Fibroblast of villous mesenchyme (primary cell): ENCODE measurements at places on chromosomes 12 and 14. TPM values are rescaled to one million over a fixed set of nuclear protein-coding genes. Genes with fewer than 3 reads are reported as not detected.
A peak's percentile ranks its signal among the peaks of the same experiment; 100 is the strongest.

DNA sequence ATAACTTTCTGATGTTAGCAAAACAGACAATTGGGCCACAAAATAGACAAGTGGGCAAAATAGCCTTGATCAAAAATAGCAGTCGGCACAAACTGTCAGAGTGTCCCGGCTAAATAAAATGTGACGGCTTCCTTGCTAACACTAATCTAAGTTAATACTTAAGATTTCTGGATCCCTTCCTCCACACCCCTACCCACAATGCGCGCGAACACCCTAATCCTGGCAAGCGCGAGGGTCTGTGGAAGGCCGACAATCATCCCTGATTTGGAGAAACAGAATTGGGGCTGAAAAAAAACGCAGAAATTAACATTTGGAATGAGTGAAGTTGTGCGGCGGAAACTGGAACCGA lies 489 bp downstream of the CEP290 start:
- DNase-seq: no peak

GRCh38 chr12:66188584-66189485 lies at the start of gene IRAK3:
Gene IRAK3 (plus strand): TSS chr12:66189214. CDS start chr12:66189300, 86 bp downstream.
- DNase-seq: peak; percentile 66

- DNase-seq: peak; percentile 81
Measured at GRCh38 chr12:47085815-47086252, 6.1 kb upstream of the AMIGO2 start.

GRCh38 chr14:32259368-32260013 lies 56.4 kb upstream of the RNU6-8 start:
- DNase-seq: peak; percentile 74

- no peak for DNase-seq
Measured at GRCh38 chr12:43858096-43858495, 22.2 kb downstream of the TMEM117 start.

- no peak for DNase-seq
Measured at GRCh38 chr14:51139121-51139681, 44.3 kb upstream of the TRIM9 start.

LBHD2 gene
- total RNA-seq: not detected in 2 replicates

PIWIL1 gene
- total RNA-seq: not detected in 2 replicates

RPL10L gene
- 0.43 TPM in 1 of 2 replicates, not detected in the other for total RNA-seq

DNA sequence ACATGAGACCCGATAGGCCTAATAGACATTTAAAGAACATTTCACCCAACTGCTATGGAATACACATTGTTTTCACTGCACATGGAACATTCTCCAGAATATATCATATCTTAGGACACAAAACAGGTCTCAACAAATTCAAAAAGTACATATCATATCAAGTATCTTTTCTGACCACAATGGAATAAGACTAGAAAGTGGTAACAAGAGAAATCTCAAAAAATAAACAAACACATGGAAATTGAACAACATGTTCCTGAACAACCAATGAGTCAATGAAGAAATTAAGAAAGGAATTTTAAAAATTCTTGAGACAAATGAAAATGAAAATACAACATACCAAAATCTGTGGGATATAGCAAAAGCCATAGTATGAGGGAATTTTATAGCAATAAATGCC lies 208.1 kb downstream of the PTPRO start:
- no peak for DNase-seq

ANO2 gene
- total RNA-seq: 0.43 TPM in 1 of 2 replicates, not detected in the other

DNA sequence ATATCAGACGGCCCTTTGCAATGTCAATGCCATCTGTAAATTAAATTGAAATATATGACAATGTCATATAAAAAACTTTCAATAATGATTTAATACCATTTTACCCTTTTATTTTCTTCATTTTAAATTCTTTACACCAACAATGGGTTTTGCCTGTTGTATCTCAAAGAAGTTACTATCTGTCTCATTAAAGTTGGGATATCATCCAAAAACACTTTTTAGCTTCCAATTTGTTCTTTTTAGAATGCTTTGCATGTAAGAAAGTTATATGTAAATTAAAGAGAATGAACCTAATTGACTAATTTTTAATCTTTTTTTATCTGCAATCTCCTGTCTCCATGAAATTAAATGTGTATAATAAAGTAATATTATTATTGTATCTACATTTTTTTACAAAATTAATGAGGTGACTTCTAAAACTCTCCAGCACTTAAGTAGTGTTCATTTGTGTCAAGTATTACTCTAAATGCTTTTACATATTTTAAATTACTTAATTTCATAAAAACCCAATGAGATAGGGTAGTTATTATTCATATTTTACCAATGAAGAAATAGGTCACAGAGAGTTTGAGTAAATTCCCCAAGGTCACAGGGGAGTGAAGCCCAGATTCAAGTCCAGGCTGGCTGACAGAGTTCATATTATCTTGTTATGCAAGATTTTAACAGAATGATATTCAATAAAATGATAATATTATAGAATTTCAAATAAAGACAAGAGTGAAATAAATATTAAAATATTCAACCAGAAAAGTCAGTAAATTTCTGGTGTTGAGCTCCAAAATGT lies 673.0 kb upstream of the FLRT2 start:
- DNase-seq: no peak

ARMH4 gene
- total RNA-seq: 1.6 and 3.0 TPM in 2 replicates

LMO3 gene
- under 0.01 and 0.43 TPM in 2 replicates for total RNA-seq

KLRG1 gene
- 0.32 and 0.43 TPM in 2 replicates for total RNA-seq

DNA sequence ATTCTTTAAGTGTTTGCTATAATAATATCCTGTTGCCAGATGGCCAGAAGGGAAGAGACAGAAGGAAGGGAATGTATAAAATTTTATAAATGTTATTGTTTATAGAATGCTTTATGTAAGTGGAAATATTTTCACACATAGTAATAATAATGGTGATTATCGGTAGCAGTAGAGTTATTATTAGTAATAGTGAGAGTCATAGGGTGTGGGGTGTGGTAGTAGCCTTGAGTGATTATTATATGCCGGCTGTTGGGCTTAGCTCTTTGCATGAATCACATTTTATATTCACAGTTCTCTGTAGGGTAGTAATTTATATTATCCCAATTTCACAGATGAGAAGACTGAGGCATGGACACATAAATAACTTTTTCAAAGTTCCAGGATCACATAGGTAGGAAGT lies 391.4 kb downstream of the C12orf75 start:
- DNase-seq: no peak

GRCh38 chr14:61618448-61618847 lies 76.9 kb upstream of the HIF1A start:
- DNase-seq: no peak

KCNH5 gene
- under 0.01 TPM in 2 replicates for total RNA-seq

DEPDC4 gene
- total RNA-seq: 0.64 and 1.7 TPM in 2 replicates

DNA sequence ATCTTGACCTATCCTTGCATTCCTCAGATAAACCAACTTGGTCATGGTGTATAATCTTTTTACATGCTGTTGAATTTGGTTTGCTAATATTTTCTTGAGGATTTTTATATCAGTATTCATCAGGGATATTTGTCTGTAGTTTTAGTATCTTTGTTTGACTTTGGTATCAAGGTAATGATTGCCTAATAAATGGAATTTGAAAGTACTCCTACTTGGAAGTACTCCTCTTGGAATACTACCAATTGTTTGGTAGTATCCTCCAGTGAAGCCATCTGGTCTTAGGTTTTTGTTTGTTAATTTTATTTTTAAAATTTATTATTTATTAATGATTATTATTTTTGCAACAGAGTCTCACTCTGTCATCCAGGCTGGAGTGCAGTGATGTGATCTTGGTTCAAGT lies 85.0 kb downstream of the ATF7IP start:
- no peak for DNase-seq

MYO1H gene
- total RNA-seq: not detected in 2 replicates

DNA sequence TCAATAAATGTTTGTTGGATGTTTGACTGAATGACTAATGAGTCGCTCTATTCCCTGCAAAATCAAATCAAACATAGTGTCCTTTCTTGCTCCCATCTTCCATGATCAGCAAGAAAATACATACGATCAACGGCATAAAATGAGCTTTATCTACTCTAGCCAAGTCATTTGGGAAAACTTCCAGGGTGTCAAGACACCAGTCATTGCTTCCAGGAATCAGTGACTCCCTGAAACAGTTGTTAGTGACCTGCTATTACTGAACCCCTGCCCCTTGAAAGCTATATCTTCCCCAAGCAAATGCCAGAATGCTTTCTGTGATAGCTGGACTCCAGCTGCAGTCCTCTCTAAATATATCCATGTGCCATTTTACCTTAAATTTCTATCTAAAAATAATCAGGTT lies 169.5 kb upstream of the SSTR1 start:
- no peak for DNase-seq

- DNase-seq: peak; percentile 56
Measured at GRCh38 chr12:114767906-114768722, 84.1 kb upstream of the TBX3 start.

- no peak for DNase-seq
Measured at GRCh38 chr14:94372021-94372605, 16.3 kb downstream of the SERPINA1 start.

GRIP1 gene
- 0.32 and 1.7 TPM in 2 replicates for total RNA-seq

GRCh38 chr14:70317091-70317968 lies 42.2 kb downstream of the COX16 start:
- DNase-seq: no peak

STX2 gene
- 41.9 and 58.3 TPM in 2 replicates for total RNA-seq

GRCh38 chr14:22537436-22538310 lies 51.4 kb downstream of the DAD1 start:
- DNase-seq: no peak

GRCh38 chr14:56102941-56103340 lies 15.3 kb upstream of the PELI2 start:
- DNase-seq: no peak

DNA sequence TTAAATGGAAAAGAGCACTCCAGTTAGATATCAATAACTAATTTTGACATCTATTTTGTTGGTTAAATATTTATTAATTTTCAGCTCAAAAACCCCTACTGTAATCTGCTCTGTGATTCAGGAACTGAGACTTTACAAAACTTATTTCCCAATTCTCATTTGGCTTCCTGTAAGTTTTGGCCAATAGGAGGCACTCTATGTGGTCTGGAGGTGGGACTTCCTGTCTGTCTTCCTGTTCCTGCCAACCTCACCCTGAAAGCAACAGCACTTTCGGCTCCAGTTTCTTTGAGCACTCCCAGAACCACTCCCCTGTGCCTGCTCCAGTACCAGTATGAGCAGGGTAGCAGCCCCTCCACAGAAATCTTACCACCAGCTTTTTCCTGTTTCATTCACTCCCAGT lies 1027.0 kb downstream of the VRK1 start:
- DNase-seq: no peak

DNA sequence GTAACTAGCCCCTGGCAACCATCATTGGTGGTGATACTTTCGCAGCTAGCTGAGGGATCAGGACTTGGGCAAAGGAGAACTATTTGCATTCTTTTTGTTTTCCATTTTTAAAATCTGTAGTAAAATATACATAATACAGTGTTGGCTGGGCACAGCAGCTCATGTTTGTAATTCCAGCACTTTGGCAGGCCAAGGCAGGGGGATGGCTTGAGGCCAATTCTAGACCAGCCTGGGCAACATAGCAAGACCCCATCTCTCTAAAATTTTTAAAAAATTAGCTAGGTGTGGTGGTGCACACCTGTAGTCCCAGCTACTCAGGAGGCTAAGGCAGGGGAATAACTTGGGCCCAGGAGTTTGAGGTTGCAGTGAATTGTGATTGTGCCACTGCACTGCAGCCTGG lies 20.0 kb downstream of the TFCP2 start:
- DNase-seq: no peak

MGAT4C gene
- total RNA-seq: not detected in 2 replicates

PPFIA2 gene
- 3.9 and 4.7 TPM in 2 replicates for total RNA-seq

PRB2 gene
- total RNA-seq: not detected in 2 replicates

DNA sequence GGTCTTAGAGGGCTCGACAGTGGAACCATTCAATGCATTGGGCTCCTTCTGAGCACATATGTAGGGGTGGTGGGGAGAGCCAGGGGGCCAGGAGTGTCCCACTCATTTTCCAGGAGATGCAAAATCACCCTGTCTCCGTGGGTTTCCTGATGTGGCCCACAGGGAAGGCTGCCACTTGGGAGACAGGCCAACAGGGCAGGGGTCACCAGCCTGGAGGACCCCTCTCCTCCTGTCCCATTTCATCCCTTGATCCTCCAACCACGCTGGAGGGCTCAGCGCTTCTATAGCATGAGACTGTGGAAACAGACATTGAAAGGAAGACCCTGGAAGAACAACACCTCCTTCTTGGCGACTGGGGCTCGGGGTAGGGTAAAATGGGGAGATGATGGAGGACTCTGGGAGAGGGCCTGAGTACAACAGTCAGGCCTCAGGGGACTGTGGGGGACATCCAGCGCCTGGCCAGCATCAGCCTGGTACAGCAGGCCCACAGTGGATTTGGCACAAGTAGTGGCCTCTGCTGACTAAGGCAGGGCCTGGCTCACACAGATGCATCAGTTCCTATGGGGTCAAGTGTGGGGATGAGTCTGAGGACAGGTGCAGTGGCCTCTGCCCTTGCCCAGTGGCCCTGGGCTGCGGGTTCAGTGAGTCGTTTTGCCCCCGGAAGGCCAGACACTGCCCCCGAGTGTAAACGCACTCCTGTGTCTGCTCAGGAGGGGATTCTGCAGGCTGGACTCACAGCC lies 68.0 kb downstream of the PRIMA1 start:
- no peak for DNase-seq

- no peak for DNase-seq
Measured at GRCh38 chr12:113792450-113792849, 173.7 kb downstream of the RBM19 start.

DNA sequence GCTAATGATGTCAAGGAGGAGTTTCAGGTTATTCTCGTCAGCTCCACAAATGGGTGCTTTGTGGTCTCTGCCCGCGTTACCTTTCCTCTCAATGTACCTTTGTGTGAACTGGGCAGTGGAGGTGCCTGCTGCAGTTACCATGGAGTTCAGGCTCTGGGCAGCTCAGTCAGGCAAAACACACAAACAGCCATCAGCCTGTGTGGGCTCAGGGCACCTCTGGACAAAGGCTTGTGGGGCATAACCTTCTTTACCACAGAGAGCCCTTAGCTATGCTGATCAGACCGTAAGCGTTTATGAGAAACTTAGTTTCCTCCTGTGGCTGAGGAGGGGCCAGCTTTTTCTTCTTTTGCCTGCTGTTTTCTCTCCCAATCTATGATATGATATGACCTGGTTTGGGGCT lies 16.7 kb upstream of the PAPLN start:
- no peak for DNase-seq

TFCP2 gene
- total RNA-seq: 6.4 and 7.8 TPM in 2 replicates

- DNase-seq: no peak
Measured at GRCh38 chr12:40192704-40193255, 32.0 kb upstream of the LRRK2 start.

DNA sequence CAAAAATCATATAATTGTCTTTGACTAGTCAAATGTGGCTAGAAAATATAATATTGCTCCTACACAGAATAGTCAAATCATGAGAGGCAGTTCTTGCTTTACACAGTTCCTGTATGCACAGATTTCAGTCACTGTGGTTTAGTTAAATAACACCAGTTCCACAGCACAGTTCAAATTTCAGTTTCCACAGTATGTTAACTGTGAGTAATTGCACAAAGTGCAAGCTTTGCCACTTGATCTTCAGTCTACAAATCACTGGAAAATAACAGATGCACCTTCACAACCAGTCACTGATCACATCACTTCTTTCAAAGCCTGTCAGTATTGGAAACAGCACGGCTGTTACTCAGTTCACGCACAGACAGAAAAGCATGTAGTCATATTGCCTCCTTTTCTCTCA lies 38.7 kb downstream of the KCNH5 start:
- no peak for DNase-seq

SLC25A47 gene
- total RNA-seq: not detected in 2 replicates
